ENCODE measurements at places on chromosomes 4 and X.

- H3K36me3 ChIP-seq, result no peaks in the 10 kb centered on the region
- no peak for DNase-seq
- no peak overlapping the region for H3K4me3 ChIP-seq
- no peaks in the 10 kb centered on the region for H3K27me3 ChIP-seq
- H3K27ac ChIP-seq, result no peak overlapping the region
- H3K4me1 ChIP-seq, result no peaks in the 10 kb centered on the region
These were observed 17.4 kb upstream of the TMEM184C start for GRCh38 chr4:147599769-147600168.

DNA sequence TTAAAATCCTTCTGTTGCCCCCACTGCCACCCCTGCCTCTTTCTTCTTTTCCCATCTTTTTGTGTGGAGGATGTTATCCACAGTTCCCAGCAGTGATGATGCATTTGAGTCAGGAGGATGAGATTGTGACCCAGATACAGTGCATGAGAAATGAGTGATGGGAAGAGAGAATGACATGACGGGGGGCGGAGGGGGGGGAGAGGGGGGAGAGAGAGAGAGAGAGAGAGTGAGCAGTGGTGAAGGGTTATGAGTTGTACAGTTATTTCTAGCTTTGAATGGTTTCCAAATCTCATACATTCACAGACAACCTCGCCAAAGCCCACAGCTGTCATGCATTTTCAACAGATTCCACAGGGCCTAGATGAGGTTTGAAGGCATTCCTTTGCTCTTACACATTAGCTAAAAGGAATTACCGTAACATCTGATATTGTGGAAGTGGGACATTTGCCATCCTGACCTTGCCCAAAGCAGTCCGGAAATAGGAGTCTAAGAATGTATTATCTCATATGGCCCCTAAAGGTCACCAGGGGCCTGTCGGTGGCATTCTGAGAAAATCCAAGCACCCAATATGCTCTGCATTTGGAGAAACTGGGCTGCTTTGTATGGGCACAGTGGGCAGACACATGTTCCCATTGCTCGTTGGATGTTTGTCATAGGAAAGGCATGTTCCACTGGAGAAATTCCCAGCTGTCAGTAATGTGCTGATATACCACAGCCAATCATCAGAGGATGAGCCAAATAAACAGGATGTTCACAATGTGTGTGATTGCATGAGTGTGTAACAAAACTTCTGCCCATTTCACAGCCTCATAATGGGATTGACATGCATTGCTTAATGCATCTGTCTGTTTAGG, 435.8 kb downstream of the SPRY1 start:
- DNase-seq, result no peak
- no peak overlapping the region for H3K27ac ChIP-seq
- H3K4me3 ChIP-seq, result no peak overlapping the region
- H3K36me3 ChIP-seq, result no peaks in the 10 kb centered on the region

- DNase-seq, result no peak
- no peaks in the 10 kb centered on the region for H3K27me3 ChIP-seq
- H3K4me3 ChIP-seq, result no peak overlapping the region
These were observed 66.4 kb downstream of the GALNT7 start for GRCh38 chr4:173235050-173235449.

- H3K4me1 ChIP-seq, result peaks cover 71% of the 10 kb centered on the region
- no peaks in the 10 kb centered on the region for H3K36me3 ChIP-seq
- peak overlapping the region; percentile 90 for H3K27ac ChIP-seq
These were observed 56.9 kb upstream of the TADA2B start for GRCh38 chr4:6986072-6986780.

DNA sequence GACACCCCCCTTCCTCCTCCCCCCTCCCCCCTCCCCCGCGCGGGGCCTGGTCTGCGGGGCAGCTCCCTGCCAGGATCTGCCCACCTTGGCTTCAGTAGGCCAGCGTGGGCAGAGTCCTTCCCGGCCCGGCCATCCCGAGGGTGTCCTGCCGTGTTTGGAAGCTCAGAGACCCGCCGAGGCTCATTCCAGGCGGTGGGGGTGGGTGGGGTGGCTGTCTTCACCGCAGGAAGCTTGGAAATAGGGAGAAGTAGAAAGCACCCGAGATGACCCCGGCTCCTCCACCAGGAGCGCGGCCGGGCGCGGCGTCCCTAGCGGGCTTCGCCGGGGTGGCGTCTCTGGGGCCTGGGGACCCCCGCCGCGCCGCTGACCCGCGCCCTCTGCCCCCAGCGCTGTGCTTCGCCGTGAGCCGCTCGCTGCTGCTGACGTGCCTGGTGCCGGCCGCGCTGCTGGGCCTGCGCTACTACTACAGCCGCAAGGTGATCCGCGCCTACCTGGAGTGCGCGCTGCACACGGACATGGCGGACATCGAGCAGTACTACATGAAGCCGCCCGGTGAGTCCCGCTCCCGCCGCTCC, 1.6 kb downstream of the NAT8L start:
- H3K4me3 ChIP-seq, result no peak overlapping the region
- no peaks in the 10 kb centered on the region for H3K36me3 ChIP-seq
- H3K4me1 ChIP-seq, result no peaks in the 10 kb centered on the region
- peaks cover 4% of the 10 kb centered on the region for H3K27me3 ChIP-seq

- H3K4me1 ChIP-seq, result no peaks in the 10 kb centered on the region
- H3K4me3 ChIP-seq, result no peak overlapping the region
- no peaks in the 10 kb centered on the region for H3K27me3 ChIP-seq
- H3K27ac ChIP-seq, result no peak overlapping the region
These were observed 168.5 kb upstream of the PCDH18 start for GRCh38 chr4:137700751-137701150.

DNA sequence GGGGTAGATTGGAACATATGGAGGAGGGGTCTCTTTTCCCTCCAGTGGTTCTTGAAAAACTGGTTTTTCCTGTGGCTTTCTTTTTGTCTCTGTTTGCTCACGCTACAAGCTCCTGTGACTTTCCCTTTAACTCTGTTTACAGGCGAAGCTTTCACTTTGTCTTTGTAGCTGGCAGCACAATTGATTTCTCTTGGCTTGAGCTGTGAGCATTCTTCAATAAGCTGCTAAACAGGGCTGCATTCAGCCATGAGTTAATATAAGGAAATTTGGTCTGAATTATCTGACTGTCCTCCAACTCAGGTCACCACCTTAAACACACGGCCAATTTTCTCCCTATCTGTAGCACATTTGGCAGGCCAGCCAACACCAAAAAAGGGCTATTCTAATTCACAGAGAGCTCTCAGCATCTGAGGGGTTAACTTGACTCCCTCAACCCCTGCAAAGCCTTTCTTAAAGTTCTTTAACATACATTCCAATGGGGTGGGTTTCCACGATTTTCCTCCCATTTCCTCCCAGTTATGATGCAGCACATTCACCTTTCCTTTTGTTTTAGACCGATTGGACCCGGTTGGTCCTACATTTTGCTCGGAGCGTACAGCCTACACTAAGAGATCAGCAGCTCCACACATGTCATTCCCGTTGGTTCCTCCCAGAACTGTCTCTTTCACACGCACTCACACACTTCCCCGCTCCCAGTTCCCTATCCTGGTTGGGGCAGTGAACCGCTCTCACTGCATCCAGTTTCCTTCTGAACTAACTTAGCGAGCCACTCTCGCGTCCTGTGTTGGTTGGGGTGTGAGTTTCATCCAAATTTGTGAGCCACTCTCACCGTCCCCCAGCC, 45.4 kb downstream of the UGT2A3 start:
- H3K4me1 ChIP-seq, result no peaks in the 10 kb centered on the region
- no peak for DNase-seq
- no peaks in the 10 kb centered on the region for H3K36me3 ChIP-seq
- H3K4me3 ChIP-seq, result no peak overlapping the region
- no peaks in the 10 kb centered on the region for H3K27me3 ChIP-seq

GRCh38 chr4:30718641-30719453, 1.3 kb upstream of the PCDH7 start:
- no peak for DNase-seq
- no peak overlapping the region for H3K27ac ChIP-seq
- H3K27me3 ChIP-seq, result peaks cover 3% of the 10 kb centered on the region
- H3K36me3 ChIP-seq, result no peaks in the 10 kb centered on the region
- no peak overlapping the region for H3K4me3 ChIP-seq

GRCh38 chr4:118898684-118899138, 10.1 kb downstream of the SYNPO2 start:
- no peaks in the 10 kb centered on the region for H3K36me3 ChIP-seq
- H3K27ac ChIP-seq, result no peak overlapping the region
- no peaks in the 10 kb centered on the region for H3K4me1 ChIP-seq

- H3K27me3 ChIP-seq, result no peaks in the 10 kb centered on the region
- no peaks in the 10 kb centered on the region for H3K4me1 ChIP-seq
- no peak overlapping the region for H3K4me3 ChIP-seq
- DNase-seq, result no peak
These were observed 160.3 kb upstream of the FRG1 start for GRCh38 chr4:189780391-189780790.

GRCh38 chrX:9785944-9786797, at the start of gene SHROOM2:
SHROOM2 (plus strand) TSS chrX:9786429; CDS start chrX:9786546, 117 bp downstream.
- no peaks in the 10 kb centered on the region for H3K36me3 ChIP-seq
- no peaks in the 10 kb centered on the region for H3K27me3 ChIP-seq
- H3K4me3 ChIP-seq, result no peak within 1 kb of the TSS
- H3K27ac ChIP-seq, result no peak within 1 kb of the TSS
- no peaks in the 10 kb centered on the region for H3K4me1 ChIP-seq
- DNase-seq, result no peak

GRCh38 chrX:45765767-45766166, 565.1 kb upstream of the DIPK2B start:
- peak overlapping the region; percentile 55 for H3K27ac ChIP-seq
- no peaks in the 10 kb centered on the region for H3K36me3 ChIP-seq
- DNase-seq, result no peak
- H3K4me3 ChIP-seq, result no peak overlapping the region
- H3K4me1 ChIP-seq, result peaks cover 56% of the 10 kb centered on the region

DNA sequence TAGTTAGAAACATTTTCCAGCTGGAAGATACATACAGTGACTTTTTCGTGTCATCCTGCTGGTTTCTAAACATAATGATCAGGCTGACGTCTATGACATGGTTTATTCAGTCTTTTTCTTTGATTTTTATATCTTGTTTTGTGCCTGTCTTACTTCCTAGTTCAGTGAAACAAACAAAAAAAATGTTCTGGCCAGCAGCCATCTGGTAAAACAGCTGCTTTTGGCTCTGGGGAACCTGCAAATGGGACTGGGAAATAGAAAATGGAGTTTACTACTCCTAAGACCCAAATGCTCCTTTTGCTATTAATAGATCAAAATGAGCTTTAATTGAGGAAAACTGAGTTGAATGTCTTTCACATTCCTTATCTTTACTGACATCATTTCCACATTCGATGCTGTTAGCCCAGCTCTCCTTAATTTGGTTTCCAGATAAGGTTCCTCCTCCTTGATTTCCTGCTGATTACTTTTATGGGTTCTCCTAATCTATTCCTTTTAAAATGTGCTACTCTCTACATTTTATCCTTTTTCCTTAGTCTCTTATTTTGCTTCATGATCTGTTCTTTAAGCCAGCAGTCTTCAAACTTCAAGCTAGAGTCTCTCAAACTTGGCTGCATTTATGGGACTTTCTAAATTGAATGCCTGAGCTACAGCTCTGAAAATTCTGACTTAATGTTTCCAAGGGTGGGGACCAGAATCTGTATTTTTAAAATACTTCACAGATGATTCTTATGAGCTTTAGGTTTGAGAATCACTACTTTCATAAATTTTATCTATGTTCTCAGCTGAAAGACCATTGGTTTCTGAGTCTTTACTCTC, 499.5 kb downstream of the ANKRD50 start:
- no peaks in the 10 kb centered on the region for H3K4me1 ChIP-seq
- H3K36me3 ChIP-seq, result no peaks in the 10 kb centered on the region
- no peaks in the 10 kb centered on the region for H3K27me3 ChIP-seq
- no peak overlapping the region for H3K4me3 ChIP-seq
- DNase-seq, result no peak

- H3K36me3 ChIP-seq, result no peaks in the 10 kb centered on the region
- DNase-seq, result no peak
- no peaks in the 10 kb centered on the region for H3K4me1 ChIP-seq
- no peaks in the 10 kb centered on the region for H3K27me3 ChIP-seq
- no peak overlapping the region for H3K4me3 ChIP-seq
These were observed 378.4 kb downstream of the ANKRD50 start for GRCh38 chr4:124334119-124334518.

DNA sequence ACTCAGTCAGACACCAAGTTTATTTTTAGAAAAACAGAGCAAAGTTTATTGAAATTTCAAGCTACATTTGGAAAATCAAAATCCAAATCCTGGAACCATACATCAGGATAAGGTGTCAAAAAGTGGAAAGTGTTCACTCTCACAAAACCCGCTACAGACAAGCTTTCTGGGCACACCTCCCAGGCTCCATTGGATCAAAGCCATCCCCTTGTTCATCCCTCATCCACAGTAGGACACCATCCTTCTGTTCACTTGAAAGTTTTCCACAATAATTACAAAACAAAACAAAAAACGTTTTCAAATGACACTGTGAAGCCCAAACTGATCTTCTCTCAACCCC, 62.4 kb downstream of the TSC22D3 start:
- peak overlapping the region; percentile 95 for H3K27ac ChIP-seq
- H3K4me1 ChIP-seq, result peaks cover 77% of the 10 kb centered on the region
- no peaks in the 10 kb centered on the region for H3K27me3 ChIP-seq
- H3K36me3 ChIP-seq, result peaks cover 27% of the 10 kb centered on the region
- peak; percentile 40 for DNase-seq
- H3K4me3 ChIP-seq, result no peak overlapping the region

DNA sequence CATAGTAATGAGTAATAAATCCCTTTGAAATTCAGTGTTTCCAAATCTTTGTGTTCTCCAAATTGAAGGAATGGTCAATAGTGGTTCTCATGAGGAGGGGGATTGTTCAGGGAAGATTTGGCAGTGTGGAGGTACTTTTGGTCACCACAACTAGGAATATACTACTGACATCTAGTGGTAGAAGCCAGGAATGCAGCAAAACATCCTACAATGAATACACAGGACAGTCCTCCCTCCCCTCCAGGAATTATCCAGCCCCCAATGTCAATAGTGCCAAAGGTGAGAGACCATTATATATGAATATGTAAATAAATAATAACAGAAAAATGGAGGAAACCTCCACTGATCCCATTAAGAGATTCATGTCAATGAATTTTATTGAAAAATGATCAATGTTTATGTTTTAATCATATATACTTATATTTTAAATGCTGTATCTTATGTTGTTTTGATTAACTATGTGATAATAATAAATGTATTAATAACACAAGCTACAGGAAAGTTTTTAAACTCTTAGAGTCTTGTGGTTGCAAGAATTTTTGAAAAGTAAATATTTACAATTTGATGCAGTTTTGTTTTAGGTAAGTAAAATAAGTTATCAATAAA, 14.4 kb upstream of the FAM9A start:
- H3K4me3 ChIP-seq, result no peak overlapping the region
- peak; percentile 18 for DNase-seq
- H3K36me3 ChIP-seq, result no peaks in the 10 kb centered on the region
- H3K27ac ChIP-seq, result no peak overlapping the region
- no peaks in the 10 kb centered on the region for H3K27me3 ChIP-seq
- no peaks in the 10 kb centered on the region for H3K4me1 ChIP-seq

GRCh38 chr4:127015667-127016117, 617.1 kb upstream of the INTU start:
- no peak overlapping the region for H3K27ac ChIP-seq
- H3K4me3 ChIP-seq, result no peak overlapping the region
- no peak for DNase-seq
- H3K27me3 ChIP-seq, result no peaks in the 10 kb centered on the region
